Urothelium cell line (cell line): ENCODE measurements at places on chromosomes 5 and 9.

DNA sequence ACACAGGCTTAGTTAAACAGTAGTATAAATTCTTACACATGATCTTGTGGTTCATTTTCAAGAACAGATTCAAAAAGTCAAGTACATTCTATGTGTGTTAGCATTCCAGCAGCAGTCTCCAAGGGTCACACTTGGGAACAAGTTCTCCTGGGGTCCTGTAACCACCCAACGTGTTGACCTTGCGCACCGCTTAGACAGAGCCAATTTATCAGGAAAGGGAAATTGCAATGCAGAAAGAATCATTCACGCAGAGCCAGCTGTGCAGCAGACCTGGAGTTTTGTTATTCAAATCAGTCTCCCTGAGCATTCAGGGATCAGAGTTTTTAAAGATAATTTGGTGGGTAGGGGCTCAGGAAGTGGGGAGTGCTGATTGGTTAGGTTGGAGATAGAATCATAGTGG is 8.5 kb upstream of the RXFP3 start:
- DNase-seq: no peak

GRCh38 chr5:136594416-136594815 is 229.1 kb upstream of the TRPC7 start:
- DNase-seq: no peak

DNA sequence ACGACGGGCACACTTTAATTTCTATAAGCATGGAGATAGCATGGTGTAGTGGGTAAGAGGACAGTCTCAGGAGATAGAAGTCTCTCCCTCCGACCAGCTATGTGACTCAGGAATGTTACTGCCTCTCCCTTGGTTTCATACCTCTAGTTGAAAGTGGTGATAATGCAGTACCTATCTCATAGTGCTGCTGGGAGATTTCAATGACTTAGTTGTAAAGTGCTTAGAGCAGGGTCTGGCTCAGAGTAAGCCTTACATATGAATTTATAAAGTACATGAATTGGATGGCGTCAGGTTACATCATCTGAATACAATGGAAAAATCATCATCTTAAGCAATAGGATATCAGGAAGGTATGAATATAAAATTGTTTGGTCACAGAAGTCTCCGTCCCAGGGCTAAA is 952.8 kb upstream of the EDIL3 start:
- no peak for DNase-seq

DNA sequence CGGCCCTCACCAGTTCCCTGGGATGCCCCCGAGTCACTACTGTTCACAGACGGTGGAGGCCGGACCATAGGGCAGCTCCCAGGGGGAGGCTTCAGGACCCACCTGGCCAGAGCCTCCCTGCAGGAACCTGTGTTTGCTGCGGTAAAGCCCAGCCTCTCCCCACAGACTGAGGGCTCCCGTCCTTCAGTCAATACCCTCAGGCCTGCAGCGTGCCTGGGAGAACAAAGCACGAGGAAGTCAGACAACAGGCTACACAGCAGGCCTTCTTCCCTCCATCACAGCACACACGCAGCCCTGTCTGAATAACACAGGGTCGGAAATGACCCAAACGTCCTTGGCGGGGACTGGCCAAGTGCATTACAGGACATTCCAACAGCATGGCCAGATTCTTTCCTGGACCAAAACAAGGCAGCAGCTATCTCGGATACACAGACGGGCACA is 34.4 kb downstream of the COL23A1 start:
- DNase-seq: no peak

- no peak for DNase-seq
Measured at GRCh38 chr9:7028591-7028990, 270.8 kb downstream of the KDM4C start.

DNA sequence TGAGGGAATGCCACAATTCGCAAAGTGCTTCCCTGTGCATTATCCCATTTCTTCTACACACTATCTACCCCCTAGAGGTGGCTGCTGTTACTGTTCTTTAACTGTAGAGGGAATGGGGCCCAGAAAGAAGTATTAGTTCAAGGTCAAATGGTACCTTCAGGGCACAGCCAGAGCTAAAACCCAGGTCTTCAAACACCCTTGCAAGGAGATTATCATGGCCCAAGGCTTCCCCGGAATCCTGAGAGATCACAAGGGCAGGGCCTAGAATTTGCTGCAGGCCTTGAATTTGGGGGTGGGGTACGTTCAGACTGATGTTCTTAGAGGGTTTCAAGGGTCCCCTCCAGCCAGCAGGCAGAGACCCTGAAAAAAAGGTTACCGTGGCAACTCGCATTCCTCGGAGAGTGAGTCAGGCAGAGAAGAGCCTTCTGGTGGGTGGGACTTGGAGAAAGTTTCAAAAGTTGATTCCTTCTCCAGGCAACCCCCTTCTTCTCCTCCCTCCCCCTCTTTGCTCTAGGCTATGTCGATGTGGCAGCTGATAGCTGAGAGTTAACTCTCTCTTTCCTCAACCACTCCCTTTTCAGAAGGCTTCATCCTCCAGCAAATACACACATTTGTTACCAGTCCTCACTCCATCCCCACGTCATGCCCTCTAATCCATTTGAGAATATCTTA is 1.9 kb downstream of the SPARC start:
- DNase-seq: peak; percentile 74

GRCh38 chr5:114191441-114191840 is 170.4 kb upstream of the KCNN2 start:
- DNase-seq: no peak

GRCh38 chr5:9034649-9035048 is 511.2 kb downstream of the SEMA5A start:
- DNase-seq: no peak

- no peak for DNase-seq
Measured at GRCh38 chr9:95942016-95942415, 66.5 kb downstream of the ERCC6L2 start.

DNA sequence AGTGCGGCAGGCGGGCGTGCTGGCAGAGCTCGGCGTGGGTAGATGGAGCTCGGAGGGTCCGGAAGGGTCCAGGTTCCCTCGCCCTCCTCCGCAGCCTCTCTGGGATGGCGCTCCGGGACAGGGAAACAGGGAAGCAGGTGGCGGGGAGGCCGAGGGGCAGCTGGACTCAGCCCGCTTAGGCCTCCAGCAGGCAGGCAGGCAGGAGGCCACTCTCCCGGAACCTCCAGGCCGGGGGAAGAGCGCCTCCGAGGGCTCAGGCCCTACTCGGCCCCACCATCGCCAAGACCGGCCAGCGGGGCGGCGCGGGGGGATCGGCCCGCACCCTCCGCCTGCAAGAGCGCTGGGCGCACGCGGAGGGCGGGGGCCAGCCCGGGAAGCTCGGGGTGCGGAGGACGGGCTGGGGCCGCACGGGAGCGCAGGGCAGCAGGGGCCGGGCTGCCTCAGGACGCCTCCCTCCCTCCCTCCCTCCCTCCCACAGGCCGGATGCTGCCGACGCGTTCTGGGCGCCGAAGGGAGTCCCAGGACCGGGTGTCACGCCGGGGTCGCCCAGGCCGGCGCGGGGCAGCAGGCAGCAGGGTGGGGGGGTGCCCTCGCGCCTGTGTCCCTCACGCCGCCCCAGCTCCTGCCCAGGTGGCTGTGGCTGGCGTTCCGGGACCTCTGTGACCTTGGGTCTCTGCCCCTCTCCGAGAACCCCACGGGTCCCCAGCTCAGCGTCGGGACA is 977 bp downstream of the MGAT4B start:
- DNase-seq: peak; percentile 58
